Stimulated activated CD4-positive, alpha-beta T cell treated with anti-CD3 and anti-CD28 coated beads, Interleukin-12 subunit alpha, Interleukin-12 subunit beta, amount 100 ng/mL, for 4 hours (primary cell): ENCODE measurements at places on chromosomes 5 and 9.

DNA sequence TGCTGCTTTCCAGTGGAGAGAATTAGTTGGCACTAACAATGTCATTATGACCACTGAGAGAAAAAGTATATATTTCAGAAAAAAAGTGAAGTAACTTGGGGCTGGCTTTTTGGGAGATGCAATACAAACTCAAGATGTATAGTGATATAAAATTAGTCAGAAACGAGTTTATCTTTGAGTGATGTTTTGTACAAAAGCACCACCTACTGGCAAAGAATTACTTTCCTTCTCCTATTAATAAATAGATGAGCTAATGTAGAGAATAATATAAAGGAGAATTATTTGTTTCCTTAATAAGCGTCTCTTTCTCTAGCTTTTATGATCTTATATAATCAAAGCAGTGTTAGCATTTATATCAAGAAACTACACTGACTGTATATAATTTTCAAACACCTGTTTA, 158.8 kb downstream of the MEF2C start:
- no peak for DNase-seq

GRCh38 chr5:6322163-6322713, 56.1 kb downstream of the MED10 start:
- DNase-seq = no peak

DNA sequence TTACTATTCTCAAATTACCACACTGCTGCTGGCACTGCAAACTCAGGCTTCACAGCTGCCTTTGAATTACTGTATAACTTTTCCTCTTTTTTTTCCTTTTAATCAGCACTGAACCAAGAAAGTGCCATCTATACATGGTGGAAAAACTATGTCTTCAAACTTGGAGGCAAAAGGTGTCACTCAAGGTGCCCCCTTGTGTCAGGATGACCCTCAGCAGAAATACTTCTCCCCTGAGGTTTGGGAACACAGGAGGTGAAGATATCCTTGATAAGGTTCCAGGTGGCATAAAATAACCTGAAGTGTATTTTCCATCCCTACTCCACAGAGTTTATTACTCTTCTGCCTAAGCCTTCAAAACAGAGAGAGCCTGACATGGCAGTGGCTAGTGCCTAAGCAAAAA, 14.5 kb downstream of the FRMD3 start:
- no peak for DNase-seq

- DNase-seq = no peak
These were observed 174.8 kb downstream of the COL23A1 start for GRCh38 chr5:178415353-178415752.

DNA sequence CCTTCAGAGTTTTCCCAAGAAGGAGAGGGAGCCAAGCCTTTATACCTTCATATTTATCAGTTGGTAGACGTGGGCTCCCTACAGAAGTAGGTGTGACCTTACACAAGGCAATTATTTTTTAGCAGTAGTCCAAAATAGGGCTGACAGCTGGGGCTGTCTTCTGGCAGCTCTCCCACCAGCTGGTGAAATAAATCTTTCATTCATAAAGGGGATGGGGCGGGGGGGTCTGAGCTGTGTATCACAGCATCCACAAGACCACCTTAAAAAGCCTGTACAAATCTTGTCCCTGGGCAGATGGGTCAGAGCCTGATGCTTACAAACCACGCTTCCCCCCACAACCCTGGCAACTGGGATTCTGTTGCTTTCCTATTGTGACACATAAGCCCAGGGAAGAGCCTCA, 19.7 kb downstream of the CSF2 start:
- no peak for DNase-seq

DNA sequence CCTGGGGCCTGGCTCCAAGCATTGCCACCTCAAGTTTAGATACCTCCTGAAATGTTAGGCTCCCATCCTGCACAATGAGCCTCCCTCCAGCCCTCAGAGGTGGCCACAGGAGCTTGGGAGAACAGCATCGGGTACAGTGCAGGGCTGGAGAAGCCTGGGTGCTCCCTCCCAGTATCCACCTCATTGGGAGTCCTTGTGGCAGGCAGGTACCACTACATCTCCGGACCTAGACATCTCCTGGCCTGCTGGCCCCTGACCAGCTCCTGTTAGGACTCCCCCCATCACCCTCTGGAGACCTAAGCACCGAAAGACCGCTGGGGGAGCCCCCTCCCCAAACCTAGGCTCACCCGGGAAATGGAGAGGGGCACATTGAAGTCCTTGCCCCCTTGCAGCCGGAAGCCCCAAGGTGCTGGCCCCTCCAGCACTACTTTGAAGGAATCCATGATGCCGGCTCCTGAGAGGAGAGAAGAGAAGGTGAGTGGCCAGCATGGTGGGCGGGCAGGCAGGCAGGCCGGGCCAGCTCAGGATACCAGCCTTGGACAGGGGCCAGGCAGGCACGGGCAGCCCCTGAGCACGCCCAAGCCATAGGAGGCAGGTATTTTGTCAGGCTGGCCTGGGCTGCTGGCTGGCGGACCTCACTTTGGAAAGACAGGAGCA, 1.2 kb downstream of the PDLIM7 start:
- no peak for DNase-seq
